ENCODE measurements at places on chromosomes 5 and 9.

DNA sequence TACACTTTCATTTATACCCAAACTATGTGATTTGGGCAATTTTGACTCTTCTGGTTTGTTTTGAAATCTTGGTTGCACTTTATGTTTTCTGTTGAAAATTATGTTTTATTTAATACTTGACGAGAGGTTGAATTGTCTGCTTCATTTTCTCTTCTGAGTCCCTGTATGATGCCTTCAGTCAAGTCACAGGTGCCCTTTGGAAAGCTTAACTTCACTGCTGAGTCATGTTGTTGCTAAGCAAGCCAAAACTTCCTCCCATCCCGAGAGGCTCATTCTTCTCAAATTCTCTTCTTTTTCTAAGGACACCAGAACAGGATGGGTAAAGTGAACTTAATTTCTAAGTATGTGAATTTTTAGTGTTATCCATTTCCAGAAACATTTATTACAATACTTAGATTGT, 455.3 kb upstream of the PTGER4 start:
- DNase-seq = no peak

- no peak for DNase-seq
Observed at GRCh38 chr9:78472111-78472510, 175.2 kb downstream of the PSAT1 start.

- DNase-seq = no peak
Observed at GRCh38 chr5:150442699-150443080, 6.8 kb downstream of the RPS14 start.

GRCh38 chr9:124010303-124010664, 1.3 kb upstream of the LHX2 start:
- no peak for DNase-seq

- no peak for DNase-seq
Observed at GRCh38 chr9:136577941-136578625, 32.2 kb upstream of the NOTCH1 start.

GRCh38 chr5:134449167-134449566, 37.5 kb upstream of the CDKN2AIPNL start:
- no peak for DNase-seq

GRCh38 chr5:72659726-72660125, 152.5 kb upstream of the ZNF366 start:
- no peak for DNase-seq

- DNase-seq = no peak
Observed at GRCh38 chr9:116389541-116390302, 236.1 kb downstream of the PAPPA start.

GRCh38 chr5:97111616-97112015, 30.8 kb downstream of the LIX1 start:
- DNase-seq = no peak

DNA sequence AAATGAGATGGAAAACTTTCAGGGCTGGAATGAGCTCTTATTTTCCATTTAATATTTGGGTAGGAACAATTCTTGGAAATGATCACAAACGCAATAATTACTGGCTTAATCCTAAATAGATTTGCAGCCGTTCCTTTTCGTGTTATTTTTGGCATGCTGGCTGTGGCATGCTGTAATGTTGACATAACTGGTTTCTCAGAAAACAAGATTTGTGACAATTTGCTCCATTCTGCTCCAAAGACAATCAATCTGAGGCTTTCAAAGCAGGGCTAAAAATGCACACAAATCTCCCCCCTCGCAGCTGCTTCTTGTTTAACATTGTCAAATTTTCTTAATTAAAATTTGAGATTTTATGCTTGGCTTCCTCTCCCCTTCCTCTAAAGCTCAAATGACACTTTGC, 151.2 kb downstream of the TTC39B start:
- no peak for DNase-seq

- no peak for DNase-seq
Observed at GRCh38 chr5:56683733-56684132, 131.6 kb upstream of the MAP3K1 start.

- DNase-seq = no peak
Observed at GRCh38 chr5:40678026-40678425, 1.7 kb upstream of the PTGER4 start.

DNA sequence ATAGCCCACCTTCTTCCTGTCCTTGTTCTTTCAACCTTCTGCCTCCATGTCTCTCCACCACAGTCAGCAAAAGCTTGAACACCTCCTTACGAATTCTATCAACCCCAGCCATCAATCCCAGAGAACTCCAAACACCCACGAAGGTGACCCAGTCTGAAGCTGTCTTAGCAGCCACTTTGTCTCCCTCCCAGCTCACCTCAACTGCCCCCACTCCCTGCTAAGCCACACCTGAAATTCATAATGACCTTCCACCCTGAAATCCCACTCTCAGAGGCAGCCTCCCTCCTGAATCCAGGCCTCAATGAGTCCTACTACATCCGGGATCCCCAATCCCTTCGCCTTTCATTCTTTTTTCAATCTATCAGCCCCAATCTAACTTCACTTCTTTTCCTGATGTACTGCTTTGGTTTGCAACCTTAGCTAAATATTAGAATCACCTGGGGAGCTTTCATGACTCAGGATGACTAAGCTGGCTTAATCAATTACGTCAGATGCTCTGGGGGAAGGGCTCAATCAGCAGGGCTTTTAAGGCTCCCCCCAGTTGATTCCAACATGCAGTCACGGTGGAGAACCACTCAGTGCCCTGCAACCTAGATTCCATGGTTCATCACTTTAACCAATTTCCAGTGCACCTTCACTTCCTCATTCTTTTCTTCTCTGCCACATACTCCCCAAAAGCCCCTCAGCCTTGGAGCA, 32.2 kb downstream of the BHMT start:
- DNase-seq = no peak

GRCh38 chr5:16179936-16180788, 571 bp upstream of the MARCHF11 start:
- no peak for DNase-seq

DNA sequence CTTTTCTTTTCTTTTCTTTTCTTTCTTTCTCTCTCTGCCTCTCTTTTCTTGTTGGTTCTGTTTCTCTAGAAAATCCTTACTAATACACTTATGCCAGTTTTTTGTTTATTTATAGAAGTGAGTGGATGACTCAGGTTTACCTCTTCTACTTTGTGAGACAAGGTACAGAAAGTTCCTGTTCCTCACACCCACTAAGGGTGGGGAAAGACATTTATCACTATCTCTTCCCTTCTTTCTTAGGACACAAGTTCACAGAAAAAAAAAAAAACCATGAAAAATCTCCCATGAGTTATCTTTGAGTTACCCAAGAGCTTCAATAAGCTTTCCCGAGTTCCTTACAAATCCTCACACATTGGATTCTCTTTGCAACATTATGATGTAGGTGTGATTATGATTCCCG, 60.9 kb upstream of the CD180 start:
- no peak for DNase-seq

DNA sequence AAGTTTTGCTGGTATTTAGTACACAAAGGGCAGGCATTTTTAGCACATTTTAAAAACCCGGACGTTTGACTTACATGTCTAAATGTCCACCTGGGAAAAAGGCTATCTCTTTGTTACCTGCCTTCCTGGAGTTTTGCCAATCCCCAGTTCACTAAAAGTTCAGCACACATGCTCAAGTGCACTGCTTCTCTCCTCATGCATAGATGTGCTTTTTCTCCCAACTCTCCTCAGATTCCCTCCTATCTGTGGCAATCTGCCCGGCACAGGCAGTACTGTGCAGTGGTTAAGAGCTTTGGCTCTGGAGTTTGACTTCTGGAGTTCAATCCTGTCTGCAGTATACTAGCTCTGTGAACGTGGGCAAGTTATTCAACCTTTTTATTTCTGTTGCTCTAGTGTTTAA, 8.3 kb upstream of the CCNO start:
- DNase-seq = no peak

DNA sequence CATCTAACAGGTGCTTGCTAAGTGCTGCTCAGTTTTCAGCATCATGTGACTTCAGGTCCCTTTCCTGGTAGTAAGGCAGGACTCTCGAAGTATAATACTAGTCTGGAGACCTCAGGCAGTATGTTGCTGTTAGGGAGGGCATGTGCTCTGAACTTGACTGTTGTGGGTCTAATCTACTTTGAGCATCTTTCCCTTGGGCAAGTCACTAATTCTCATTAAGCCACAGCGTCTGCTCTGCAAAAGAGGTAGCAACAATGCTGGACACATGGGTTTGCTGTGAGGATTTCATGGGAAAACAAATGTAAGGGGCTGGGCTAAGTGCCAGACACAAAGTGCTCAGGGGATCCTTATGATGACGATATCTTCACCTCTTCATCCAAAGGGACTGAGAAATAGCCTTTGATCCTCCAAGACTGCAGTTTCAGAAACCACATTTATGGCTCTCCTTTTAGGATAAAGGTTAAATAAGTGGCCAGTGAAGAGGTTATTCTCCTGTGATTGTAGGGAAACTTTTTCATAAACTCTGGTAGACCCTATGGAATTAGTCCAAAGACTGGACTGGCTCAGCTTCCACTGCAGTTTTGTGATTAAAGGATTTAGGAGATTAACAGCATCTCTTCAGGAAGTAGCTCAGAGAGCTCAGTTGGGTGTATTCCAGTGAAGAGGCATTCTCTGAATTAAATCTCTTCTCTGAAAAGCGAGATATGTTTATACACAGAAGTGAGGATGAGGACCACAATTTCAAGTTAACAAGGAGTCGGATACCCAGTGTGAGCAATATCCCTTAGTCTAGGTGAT, 216.6 kb downstream of the SGCD start:
- DNase-seq = no peak

DNA sequence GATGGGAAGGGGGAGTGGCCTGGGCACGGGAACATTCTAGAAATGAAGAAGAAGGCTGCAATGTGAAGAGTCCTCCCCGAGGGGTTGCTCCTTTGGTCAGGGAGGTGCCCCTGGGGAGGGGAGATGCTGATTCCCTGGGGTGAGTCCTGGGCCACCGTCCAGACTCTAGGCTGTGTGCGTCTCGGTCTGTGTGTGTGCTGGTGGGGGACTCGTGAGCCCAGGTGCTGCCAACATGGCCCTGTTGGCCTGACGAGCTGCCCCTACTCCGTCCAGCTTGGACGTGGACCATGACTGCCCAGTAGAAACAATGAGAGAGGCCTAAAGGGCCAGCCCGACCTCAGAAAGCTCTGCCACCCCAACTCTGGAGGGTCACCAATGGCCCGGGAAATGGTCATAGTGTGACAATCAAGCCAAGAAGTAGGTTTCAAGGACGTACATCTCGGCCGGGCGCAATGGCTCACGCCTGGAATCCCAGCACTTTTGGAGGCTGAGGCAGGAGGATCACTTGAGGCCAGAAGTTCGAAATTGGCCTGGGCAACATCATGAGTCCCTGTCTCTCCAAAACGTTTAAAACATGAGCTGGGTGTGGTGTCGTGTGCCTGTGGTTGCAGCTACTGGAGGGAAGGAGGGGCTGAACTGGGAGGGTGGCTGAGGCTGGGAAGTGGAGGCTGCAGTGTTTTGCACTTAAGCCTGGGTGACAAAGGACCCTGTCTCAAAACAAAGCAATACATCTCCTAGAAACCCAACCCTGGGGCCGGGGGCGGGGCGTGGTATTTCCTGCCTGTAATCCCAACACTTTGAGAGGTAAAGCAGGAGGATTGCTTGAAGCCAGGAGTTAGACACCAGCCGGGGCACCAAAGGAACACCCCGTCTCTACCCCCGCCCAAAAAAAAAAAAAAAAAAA, 17.0 kb downstream of the LHX3 start:
- DNase-seq = no peak

- no peak for DNase-seq
Observed at GRCh38 chr5:9544056-9544455, 1.8 kb downstream of the SEMA5A start.

DNA sequence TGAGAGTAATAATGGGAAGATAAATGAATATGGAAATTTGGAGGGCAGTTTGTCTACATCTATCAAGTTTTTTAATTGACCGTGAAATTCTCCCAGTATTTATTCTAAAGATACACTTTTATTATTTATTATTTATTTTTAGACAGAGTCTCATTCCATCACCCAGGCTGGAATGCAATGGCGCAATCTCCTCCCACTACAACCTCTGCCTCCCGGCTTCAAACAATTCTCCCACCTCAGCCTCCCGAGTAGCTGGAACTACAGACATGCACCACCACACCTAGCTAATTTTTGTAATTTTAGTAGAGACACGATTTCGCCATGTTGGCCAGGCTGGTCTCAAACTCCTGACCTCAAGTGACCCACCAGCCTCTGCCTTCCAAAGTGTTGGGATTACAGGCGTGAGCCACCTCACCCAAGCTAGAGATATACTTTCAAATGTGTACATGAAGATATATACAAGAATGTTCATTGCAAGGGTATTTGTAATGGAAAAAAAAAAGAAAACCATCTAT, 97.7 kb upstream of the SLC12A2 start:
- DNase-seq = no peak

DNA sequence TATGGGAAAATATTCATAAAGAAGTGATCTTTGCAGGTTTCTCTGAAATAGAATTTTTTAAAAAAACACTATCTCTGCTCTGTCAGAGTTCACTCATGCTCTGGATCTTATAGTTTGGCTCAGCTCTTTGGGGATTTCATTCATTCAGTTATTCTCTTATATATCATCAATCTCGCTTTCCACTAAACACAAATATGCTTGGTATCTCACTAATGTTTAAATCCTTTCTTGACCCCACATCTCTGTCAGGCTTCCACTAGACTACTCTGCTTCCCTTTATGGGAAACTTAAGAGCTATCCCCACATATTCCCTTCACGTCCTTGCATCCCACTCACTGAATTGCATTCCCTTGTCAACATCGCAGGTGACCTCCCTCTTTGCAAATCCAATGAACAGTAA, 396.1 kb downstream of the ENC1 start:
- DNase-seq = no peak

DNA sequence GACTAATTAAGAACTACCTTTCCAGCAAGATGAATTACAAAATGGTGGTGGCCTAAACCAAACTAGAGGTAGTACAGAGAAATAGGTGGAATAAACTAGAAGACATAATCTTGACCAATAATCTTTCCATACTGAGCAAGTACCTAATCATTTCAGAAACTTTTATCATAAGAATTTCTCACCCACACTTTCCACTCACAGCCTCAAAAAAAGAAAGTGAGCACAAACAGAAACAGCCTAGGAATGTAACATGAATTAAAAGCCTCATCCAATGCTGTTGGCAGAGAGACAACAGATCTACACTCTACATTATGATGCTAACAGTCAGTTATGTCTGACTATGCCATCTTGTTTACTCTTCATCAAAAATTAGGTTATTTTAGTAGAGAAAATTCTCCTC, 1.3 kb downstream of the RNF38 start:
- DNase-seq = no peak

- no peak for DNase-seq
Observed at GRCh38 chr9:82720515-82720914, 342.4 kb downstream of the RASEF start.

DNA sequence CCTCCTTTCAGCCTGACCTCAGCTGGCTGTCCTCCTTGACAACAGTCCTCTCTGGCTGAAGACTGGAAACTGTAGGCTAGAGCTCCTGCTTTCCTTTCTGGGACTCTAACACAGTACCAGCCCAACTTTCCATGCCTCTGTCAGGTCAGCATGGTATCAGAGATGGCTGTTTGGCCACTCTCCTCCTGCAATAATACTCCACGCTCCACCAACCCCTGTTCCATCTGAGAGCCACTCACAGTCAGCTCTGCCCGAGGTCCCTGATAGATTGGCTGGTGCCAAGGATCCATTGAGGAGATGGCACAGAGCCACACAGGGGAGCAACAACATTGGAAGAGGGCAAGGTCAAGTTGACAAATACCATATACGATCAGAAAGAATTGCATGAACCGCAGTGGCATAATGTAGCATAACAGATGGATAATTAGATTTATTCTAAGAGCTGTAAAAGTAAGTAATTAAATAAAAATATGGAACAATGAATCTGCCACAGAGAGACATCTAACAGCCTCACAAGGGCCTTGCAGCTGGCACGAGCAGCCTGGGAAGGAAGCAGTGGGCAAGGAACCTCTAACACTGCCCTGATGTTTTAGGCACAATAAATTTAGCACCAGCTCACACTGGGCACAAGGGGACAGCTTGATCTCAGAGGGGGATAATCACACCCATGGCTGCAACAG, 94.3 kb upstream of the LRRTM2 start:
- DNase-seq = no peak

Data from stimulated activated CD8-positive, alpha-beta memory T cell treated with anti-CD3 and anti-CD28 coated beads, Interleukin-15, amount 100 ng/mL, for 24 hours (primary cell).